Right renal cortex interstitium (tissue), 3 donors: ENCODE measurements at places on chromosomes 13 and 19.

DNA sequence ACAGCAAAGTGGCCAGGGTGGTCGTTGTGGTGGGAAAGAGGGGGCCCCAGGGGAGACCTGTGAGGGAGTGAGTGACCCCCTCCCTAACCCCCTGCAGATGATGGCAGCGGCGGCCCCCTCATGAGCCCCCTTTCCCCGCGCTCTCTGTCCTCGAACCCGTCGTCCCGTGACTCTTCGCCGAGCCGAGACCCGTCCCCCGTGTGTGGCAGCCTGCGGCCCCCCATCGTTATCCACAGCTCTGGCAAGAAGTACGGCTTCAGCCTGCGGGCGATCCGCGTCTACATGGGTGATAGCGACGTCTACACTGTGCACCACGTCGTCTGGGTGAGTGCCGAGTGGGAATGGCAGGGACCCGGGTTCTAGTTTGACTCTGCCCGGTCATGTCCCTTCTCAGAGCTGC lies 8.1 kb upstream of the PIK3R2 start:
- no peak for DNase-seq

DNA sequence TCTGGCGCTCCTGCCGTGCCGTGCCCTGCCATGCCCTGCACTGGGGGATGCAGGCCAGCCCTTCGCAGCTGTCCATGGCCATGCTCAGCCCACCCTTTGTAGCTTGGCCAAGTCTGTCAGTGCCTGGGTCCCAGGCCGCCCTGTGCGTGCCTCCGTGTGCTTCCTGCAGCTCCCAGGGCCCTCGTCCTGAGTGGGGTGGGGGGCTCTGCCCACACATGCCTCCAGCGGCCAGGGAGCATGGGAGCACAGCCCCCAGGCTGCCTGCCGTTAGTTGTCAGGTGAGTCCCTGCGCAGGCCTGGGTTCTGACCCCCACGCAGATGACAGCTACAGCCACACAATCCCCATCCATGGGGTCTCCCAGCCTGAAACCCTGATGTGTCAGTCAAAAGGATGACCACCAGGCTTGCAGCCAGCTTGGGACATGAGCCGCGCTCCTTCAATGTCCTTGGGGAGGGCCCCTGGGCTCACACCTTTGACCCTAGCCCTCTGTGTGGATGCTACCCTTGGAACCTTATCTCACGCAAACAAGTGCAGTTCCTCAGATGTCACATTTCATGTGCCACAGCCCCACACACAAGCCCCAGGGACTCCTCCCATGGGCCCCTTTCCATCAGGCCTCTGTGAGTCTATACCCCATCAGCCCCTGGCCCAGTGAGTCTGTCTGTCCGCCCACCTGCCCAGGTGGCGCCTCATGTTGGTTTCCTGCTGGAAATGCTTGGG lies 24.5 kb downstream of the TMED1 start:
- DNase-seq, result no peak

DNA sequence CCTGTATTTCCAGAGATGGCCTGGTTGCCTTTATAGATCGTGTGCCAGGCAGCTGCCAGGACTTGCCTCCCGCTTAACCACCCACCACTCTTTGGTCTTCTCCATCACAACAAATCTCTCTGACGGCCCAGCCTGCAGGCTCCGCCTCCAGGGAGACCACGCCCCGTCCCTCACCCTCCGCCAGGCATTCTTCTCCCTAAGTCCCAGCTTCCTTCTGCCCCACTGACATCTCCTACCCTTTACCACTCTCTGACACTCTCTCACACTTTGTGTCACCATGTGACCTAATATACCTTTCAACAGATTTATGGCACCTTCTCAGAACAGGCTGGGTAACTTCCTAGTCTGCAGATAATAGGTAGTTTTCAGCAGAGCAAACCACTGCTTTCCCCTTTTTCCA lies 95.1 kb downstream of the CAB39L start:
- no peak for DNase-seq

DNA sequence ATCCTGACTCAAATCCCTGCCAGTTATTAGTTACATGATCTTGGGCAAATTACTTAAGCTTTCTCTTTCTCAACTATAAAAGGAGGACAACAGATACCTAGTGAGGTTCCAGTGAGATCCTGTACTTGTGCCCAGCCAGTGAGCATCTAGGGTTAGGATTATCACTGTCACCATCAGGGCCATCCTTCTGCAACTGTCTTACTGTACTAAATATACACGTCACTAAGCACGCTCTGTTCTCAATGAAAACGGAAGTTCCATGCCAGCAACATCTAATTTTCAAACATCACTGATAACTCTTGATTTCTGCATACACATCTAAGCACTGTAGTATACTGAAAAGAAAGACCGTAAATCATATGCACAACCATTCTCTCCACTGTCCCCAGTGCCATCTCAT lies 70.0 kb downstream of the FOXO1 start:
- no peak for DNase-seq

DNA sequence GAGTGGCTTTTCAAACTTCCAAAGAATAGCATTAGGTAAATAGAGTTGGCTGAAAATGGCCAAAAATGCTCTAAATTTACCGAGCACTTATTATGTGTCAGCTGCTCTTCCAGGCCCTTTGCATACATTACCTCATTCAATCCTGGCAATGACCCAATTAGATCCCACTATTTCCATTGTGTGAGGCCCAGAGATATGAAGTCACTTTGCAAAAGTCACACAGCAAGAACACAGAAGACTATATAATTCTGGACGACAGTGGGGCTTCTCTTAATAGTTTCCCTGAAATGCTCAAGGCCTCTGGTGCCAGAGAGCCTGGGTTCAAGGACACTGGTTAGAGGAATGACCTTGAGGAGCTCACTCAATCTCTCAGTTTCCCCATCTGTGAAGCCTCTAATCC lies 146.8 kb downstream of the IER2 start:
- DNase-seq, result no peak

DNA sequence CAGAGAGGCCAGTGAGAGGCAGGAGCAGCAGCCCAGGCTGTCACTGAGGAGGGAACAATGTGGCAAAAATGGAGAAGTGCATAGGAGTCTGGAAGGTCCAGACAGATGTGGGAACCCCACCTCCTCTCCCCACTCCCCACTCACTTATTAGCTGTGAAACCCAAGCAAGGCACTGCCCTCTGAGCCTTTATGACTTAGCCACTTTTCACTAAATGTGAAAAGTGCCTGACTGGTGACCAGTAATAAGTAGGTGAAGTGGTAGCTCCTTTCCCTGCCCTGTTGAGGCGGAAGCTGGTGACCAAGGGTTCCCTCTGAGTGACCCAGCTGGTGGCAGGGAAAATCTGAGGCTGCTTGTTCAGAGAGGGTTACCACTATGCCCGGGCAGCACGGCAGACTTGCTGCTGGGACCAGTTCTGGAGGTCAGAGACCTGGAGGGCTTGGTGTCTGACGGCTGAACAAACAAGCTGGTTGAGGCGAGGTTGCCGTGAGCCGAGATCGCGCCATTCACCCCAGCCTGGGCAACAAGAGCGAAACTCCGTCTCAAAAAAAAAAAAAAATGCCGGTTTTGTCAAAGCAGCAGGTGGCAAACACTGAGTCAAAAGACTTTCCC lies 80.0 kb downstream of the ZNF429 start:
- no peak for DNase-seq

DNA sequence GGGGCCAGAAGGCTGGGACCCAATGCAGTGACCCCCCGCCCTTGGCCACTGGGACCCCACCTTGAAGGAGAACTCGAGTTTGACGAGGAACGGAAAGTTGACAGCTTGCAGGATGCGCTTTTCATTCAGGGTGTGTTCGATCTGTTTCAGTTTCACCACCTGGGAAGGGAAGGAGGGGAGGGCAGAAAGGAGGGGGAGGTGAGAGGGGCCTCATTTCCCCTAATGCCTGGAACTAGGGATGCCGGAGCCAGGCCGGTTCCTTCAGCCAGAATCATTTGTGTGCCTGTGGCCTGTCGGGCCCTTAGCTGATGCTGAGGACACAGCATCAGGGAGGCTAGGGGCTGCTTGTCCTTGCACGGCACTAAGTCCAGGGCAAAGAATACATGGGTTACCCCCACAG lies 12.2 kb upstream of the SAMD1 start:
- DNase-seq, result no peak

GRCh38 chr19:8361921-8362793 lies 1.8 kb upstream of the ANGPTL4 start:
- no peak for DNase-seq

- no peak for DNase-seq
Observed at GRCh38 chr13:108700422-108701170, 71.2 kb downstream of the MYO16 start.

DNA sequence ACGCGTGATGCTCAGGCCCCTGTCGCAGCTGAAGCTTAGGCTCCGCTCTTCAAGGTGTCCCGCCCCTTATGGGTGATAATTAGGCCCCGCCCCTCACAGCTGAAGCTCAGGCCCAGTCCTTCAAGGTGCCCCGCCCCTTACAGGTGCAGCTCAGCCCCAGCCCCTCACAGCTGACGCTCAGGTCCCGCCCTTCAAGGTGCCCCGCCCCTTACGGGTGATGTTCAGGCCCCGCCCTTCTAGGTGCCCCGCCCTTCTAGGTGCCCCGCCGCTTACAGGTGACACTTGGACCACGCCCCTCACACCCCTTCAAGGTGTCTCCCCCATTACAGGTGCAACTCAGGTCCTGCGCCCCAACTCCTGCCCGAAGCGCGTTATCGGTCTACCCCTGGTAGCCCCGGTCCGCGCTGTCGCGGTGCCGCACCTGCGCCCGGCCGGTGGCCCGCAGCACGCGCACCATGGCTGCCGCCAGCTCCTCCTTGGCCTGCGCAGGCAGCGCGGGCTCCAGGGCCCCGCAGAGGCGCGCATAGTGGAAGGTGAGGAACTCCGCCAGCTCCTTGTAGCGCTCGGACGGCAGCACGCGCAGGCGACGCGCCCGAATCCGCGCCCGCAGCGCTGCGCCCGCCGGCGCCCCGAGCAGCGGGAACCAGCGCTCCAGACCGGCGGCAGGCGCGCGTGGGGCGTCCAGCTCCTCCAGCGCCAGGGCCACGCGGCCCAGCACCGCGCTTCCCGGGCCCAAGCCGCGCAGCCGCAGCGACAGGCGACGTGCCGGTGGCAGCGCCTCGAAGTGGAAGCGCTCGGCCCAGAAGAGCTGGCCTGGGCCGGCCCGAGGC lies 7.3 kb downstream of the RASAL3 start:
- DNase-seq, result no peak

DNA sequence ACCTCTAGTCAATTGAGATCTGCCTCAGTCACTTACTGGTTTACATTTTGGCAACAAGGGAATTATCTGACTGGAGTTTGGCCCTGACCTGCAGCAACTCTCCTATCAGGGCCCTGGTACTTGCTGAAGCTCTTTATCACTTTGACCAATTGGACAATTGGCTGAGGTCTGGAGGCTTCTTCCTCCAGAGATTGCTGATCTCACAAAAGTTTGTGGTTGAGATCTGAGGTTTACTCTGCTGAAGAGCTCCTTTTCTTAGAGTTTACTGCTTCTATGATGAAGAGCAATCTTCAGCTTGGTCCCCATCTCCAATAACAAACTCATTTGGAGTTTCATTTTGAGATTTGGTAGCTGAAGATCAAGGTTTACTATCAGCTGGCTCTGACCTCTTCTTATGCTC lies 276.9 kb upstream of the SGCG start:
- DNase-seq, result no peak

- DNase-seq, result no peak
Observed at GRCh38 chr19:13906521-13906904, 512 bp downstream of the CC2D1A start.

DNA sequence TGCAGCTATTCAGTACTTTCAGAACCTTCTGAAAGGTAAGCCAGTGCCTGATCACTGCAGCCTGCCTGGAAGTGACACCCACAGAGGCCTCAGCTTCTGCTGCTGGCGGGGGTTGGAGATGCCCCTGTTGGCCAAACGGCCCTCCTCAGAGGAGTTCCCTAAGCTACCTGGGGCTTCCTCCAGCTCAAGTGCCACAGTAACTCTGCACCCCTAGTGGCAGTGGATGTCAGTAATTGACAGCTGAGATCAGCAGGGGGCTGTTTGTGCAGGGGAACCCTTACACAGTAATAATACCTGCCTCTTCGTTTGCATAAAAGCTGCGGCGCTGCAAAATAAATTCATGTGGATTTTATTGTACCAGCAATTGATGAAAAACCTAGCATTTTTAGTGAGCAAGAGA lies 28.9 kb downstream of the TDRD12 start:
- no peak for DNase-seq

DNA sequence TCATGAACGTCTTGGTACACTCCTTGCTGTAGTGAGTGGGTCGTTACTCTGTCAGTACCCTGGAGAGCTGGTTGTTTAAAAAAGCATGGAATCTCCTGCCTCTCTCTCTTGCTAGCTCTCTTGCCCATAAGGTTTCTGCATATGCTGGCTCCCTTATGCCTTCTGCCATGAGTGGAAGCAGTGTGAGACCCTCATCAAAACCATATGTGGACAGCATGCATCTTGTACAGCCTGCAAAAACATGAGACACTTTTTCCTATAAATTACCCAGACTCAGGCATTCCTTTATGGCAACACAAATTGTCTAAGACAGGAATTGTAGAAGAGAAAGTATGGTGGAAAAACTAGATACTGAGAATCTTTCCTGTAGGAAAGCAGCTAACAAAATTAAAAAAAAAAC lies 516.3 kb downstream of the SLITRK6 start:
- no peak for DNase-seq

DNA sequence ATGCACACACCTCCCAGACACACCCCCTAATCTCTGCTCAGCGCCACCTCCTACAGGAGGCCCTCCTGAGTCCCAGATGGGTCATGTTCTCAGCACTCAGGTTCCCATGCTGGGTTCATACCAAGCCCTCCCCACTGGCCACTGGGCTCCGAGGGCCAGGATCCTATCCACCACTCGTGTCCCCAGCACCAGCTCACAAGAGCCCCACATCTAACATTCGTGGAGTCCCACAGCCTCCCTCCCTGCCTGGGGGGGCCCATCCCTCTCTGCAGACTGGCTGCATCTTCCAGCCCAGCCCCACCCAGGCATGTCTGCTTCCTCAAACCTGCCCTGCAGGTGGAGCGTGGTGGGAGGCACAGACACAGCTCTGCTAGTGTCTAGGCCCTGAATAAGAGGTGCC lies 227.4 kb downstream of the TUBA3C start:
- no peak for DNase-seq

DNA sequence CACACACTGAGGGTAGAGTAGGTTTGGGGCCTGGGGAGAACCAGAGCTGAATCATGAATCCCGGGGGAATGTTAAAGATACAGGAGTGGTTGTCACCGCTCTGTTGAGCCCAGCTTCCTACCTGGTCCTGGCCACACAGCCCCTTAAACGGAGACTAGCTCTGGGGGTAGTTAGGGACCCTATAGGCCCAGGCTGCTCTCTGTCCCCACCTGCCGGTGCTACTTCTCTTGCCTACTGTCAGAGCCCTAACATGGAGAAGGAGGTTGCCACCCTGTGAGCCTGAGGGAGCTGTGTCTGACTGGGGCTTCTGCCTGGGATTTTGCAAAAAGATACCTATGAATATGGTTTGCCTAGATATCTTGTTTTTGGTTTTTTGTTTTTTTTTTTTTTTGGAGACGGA lies 36.6 kb upstream of the ZNF429 start:
- DNase-seq, result no peak

GRCh38 chr13:46797501-46798237 lies 708 bp upstream of the ESD start:
- DNase-seq, result no peak

- no peak for DNase-seq
Observed at GRCh38 chr13:64283926-64284325, 2868.3 kb upstream of the PCDH20 start.
